ENCODE measurements at places on chromosomes 12 and 14.

DNA sequence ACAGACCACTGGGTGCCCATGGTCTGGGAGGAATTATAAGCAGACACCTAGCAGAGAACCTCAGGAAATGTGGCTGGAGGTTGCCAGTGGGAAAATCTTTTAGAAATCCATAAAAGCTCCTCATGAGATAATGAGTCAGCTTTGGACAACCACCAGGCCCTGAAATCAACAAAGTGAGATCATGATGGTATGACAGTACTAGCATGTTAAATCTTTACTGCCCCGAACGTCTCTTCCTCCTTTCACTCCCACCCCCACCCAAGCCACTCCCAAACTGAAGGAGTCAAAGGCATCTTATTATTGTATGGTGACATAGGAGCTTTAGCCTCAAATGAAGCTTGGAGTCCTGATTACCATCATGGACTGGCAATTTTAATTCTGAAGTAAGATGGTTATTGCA, 240.0 kb downstream of the DIO2 start:
- DNase-seq, result no peak

GRCh38 chr12:94690198-94690771, 39.9 kb upstream of the TMCC3 start:
- no peak for DNase-seq

DNA sequence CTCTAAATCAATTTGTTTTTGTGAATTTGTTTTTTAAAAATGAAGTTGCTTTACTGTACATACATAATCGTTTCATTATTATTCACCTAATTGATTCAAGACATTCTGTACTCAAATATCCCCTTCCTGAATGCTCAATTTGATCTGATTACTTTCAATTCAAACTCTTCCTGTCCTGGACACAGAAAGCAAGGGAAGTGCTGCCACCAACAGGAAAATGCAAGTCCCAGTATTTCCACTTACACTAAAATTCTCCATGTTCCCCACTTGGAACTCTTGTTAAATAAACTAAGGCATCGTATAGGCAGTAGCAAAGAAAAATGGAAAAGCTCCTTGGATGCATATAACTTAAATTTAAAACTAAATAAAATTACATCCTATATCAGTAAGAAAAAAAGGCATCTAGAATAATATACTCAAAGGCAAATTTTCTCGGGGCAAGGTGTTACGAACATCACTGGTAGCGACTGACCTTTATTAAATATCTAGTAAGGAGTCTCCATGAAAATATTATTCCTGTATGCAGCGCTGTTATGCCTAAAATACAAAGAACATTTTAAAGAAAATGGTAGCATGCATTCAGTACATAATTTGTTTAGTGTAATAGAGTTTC, 72.0 kb upstream of the DBX2 start:
- peak; percentile 76 for DNase-seq

- no peak for DNase-seq
These were observed 9.5 kb downstream of the CDKN1B start for GRCh38 chr12:12726555-12727093.

GRCh38 chr14:73744874-73745529, 30.8 kb upstream of the PNMA1 start:
- DNase-seq, result no peak

GRCh38 chr14:35991356-35991755, 165.2 kb downstream of the BRMS1L start:
- DNase-seq, result peak; percentile 27

- DNase-seq, result no peak
These were observed 1279.1 kb upstream of the FLRT2 start for GRCh38 chr14:84250893-84251292.

GRCh38 chr12:64097366-64098105, 124.6 kb downstream of the KICS2 start:
- no peak for DNase-seq

DNA sequence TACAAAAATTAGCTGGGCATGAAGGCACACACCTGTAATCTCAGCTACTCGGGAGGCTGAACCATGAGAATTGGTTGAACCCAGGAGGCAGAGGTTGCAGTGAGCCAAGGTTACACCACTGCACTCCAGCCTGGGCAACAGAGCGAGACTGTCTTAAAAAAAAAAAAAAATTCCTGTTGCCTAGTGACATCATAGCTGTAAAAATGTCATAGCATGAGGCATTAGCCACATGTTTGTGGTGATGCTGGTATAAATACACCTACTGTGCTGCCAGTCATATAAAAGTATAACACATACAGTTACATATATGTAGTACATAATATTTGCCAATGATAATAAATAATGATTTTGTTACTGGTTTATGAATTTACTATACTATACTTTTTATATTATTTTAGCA, 22.2 kb downstream of the SLC41A2 start:
- DNase-seq, result no peak

GRCh38 chr12:6839482-6840201, 1.1 kb upstream of the GNB3 start:
- DNase-seq, result no peak

GRCh38 chr14:104897330-104898194, 27.1 kb upstream of the PLD4 start:
- DNase-seq, result peak; percentile 1

GRCh38 chr12:27190761-27191160, 53.3 kb upstream of the STK38L start:
- no peak for DNase-seq

DNA sequence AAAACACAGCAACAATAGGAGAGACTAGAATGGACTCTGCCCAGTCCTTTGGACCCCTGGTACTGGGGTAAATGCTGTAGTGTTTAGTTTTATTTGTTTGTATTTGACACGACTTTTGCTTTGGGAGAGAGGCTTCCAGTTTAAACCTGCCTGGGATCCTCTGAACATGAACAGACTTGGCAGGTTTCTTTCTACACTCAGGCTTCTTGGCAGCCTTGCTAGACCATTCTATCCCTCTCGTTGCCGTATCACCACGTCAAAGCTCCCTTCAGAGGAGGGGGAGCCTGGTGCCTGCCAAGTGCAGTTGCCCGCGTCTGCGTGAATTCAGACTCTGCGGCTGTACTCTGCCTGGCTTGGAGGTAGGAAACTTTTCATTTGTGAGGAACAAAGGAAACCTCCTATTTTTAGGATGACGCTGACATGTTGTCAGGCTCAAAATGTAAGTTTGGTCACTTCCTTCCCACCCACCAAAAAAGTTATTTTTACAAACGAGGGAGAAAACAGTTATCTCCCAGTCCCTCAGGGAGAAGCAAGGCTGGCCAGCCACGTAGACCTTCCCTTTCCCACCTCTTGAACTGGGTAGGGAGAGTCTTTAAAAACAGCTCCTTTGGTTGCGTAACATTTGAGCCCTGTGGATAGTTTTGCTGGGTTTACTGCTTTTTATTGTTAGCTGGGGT, 25.9 kb downstream of the CD9 start:
- peak; percentile 83 for DNase-seq

- DNase-seq, result no peak
These were observed 693.3 kb downstream of the MED13L start for GRCh38 chr12:115584156-115584555.

DNA sequence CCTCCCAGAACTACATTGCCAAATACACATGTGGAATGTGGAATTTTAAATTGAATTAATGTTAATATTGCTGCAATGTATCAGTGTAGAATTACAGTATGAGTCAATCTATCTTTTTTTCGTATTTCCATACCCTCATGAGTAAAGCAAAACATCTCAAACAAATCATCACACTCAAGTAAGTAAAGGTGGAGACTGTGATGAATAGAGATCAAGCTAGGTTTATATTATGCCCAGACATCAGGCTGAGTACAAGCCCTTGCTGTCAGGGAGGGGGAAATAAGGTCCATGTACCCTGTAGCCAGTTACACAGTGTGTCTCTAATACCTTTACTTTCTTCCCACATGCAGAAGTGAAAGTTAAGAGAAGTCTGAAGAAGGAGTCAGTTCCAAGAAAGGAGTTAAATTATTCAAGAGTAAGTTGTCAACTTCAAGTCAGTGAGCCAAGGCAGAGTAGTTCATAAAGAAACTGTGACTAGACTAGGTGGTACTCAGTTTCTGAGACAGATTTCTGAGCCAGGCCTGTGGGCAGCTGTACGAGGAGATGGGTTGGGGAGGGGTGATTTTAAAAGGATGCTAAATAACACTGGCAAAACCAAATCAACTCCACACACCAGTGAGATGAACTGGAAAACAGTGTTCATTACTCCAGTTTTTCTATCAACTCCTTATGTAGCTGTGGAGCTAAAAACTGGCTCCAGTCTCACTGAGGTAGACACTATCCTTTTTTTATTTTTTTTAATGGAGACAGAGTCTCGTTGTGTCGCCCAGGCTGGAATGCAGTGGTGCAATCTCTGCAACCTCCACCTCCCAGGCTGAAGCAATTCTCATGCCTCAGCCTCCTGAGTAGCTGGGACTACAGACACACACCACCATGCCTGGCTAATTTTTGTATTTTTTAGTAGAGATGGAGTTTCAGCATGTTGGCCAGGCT, 23.8 kb upstream of the STK38L start:
- no peak for DNase-seq

DNA sequence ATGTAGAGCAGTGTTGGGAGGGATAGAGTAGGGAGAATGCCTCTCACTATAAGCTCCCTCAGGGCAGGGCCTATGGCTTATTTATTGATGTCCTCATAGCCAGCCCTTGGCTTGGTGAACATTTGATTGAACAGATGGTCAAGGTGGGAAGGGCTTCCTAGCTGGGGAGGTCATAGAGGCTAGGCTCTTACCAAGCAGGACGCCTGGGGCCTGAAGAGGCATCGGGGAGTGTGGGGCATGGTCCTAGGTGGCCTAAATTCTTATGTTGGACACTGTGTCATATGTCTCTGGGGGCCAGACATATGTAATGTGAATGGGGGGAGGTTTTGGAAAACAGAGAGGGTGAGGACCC, 17.9 kb upstream of the KRT86 start:
- no peak for DNase-seq

DNA sequence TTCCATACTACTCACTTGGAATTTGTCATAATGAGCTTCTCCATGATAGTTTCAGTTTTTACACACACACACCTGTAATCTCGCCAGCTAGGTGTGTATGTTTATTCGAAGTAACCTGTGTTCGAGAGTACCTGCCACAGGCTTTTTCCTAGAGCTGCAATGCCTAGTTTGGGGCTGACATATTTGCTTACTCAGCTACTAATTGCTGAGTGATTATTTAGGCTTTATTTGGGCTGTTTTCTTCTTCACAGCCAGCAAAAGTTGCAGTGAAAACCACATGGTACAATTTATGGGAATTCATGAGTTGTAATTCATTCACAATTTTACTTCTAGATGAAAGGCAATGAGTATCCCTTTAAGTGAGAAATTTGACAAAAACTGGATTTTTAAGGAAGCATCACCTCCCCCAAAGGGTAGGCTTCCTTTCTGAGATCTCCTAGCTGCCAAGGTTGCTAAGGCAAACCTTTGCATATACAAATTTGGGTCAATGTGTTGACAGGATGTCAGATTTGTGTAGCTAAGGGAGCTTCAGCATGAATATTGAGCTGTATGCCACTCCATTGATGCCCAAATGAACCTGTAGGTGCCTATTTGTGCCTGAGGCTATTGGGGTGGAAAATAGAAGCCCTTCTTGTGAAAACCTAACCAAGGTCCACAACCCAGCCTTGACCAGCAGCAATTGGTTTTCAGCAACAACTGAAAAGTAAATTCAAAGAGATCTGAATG, 108.7 kb upstream of the OTX2 start:
- DNase-seq, result no peak

DNA sequence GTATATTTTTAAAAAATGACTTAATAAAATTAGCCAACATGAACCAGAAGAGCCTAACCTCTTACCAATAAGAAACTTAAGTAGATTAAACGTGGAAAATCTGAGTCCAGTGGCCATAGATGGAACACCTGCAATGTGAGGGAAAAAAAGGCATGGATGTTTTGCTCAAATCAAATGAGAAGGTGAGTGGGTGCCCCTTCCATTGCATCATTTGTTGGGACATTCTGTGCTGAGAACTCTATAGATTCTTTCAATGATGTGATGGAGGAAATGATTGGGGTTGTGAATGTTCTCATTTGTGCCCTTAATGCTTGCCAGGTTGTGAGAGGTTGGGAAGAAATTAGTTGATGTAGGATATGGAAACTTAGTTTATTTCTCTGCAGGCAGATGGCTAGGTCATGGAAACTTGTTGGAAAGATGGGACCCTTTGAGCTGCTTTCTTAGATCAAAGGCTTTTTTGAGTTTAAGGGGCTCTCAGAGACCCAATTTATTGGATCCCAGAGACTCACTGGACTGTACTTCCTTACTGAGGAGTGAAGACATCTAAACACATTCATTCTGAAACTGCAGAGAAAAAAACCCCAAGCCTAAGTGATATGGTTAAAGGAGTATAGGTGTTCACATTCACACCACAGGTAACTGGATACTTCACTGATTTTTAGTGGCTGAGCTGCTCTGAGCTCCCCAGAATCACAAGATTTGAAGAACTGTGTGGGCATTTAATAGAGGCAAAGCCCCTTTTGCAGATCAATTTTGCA, 95.9 kb downstream of the DACT1 start:
- DNase-seq, result no peak

DNA sequence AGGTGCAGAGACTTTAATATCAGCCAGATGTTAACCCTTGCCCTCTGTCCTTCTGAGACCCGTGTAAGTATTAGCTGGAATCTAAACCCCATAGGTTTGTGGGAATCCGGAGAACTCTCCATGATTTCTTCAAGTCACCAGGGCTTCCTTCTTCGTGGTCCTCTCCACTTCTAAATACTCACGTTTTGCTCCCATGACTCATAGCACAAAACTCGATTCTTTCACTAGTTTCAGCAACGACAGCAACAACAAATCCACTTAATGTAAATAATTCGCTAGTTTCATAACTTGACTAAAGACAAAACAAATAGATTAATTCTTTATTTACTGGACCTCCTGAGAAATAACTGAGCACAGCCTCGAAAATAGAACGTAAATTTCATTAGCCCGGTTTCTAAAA, 4.4 kb upstream of the CLEC2A start:
- DNase-seq, result no peak

GRCh38 chr12:25327321-25327720, 76.6 kb upstream of the KRAS start:
- DNase-seq, result no peak

DNA sequence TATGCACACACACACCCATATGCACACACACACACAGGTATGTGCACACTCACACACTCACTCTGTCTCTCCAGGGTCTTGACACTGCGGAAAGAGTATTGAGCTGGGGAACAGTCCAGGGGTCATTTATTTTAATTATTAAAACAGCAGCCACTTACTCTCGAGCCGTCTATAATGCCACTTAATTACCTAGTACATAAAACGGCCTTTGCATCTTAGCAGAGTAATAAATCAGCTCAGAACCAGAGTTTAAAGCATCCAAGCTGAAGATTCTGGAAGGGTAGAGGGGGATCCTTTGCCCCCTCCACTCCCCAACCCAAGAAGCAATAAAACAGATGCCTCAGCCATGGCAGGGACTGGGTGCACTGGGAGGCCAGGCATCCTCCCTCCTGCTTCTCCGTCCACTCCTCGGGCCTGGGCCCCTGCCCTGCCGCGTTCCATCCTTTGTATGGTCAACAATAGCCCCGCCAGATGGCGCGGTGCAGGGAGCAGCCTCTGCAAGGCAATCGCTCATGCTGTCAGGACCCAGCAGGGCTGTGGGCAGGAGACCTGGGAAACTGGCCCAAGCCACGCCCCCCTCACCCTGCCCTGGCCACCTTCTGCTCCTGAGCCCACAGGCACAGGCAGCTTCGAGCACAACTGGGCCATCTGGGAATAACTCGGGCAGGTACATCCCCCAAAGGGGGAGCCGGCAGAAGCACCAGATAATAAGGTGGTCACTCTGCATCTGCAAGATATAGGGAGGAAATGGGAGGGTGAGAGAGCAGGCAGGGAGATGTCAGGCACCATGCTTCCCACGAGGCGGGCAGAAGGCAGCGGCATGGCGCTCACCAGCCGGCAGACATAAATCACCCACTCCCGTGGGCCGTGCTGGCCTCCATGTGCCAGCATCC, 40.9 kb downstream of the CCDC85C start:
- peak; percentile 86 for DNase-seq

- DNase-seq, result no peak
These were observed 536 bp upstream of the SLC35E3 start for GRCh38 chr12:68745376-68745903.
